Breast epithelium (tissue), 4 donors: ENCODE measurements at places on chromosomes 5 and 9. TPM values are rescaled to one million over a fixed set of nuclear protein-coding genes. Genes with fewer than 3 reads are reported as not detected.

DNA sequence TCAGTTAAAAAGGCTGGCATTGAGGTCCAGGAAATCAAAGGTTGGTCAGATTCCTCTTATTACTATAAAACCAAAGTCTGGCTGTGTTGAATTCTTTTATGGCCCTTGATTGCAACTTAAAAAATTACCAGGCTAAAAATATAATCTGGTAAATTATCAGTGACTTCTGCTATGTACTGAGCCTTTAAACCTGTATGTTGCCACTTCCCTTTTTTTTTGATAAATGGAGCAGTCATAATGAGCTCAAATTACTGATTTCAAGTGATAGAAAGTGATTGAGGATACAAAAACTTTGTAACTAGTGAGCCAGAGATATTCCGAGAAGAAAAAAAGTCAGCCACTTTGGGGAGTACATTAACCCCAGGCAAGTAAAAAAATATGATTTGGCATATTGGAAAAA, 100.1 kb downstream of the GIN1 start:
- DNase-seq, result no peak

- no peak for DNase-seq
These were observed 60.6 kb upstream of the HMHB1 start for GRCh38 chr5:143751342-143751741.

- no peak for DNase-seq
These were observed 451 bp downstream of the LPAR1 start for GRCh38 chr9:111037708-111038330.

- no peak for DNase-seq
These were observed 93.6 kb upstream of the TNC start for GRCh38 chr9:115211413-115212124.

DNA sequence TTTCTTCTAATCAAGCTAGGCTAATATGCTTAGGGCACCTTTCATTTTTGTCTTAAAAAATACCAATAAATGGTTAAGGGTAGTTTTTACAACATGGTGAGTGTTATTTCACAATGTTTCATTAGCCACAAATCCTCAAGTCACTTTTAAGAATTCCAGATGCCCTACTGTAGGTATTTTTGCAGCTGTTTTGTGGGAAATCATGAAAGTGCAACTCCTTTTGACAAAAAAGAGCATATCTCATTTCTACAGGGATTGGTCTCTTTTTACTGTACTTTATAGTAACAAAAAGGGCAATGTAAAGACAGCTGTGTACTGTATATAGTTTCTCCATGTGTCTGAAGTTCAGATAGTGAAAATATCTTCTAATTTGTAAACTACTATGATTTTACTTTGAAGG, 28.3 kb upstream of the GAS1 start:
- DNase-seq, result no peak

DNA sequence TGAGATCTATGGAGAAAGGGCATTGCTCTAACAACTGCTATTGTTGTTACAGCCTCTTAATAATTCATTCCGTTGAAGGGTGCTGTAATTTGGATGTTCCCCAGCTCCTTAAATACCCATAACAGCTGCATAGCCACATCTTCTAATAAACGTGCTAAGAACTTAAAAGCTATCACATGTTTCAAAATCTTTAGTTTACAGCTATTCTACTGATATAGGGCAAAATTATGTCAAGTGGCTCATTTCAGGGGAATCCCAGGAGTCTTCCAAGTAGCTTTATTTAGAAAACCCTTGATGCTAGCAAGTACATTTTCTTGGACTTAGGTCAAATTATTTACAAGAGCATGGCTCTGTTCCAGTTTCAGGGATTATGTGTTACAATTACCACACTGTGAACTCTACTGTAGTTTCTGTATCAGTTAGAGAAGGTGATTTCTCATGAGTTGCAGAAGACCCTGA, 990.4 kb upstream of the ACO1 start:
- DNase-seq, result no peak

DNAH5 gene
- 0.48 TPM for total RNA-seq

SPATA31A6 gene
- not detected for total RNA-seq

CXXC5 gene
- 33.9 TPM for total RNA-seq

GABRA6 gene
- not detected for total RNA-seq
